ENCODE measurements at places on chromosomes 5 and 9.

GRCh38 chr9:68738358-68738757, 33.3 kb downstream of the PIP5K1B start:
- DNase-seq: no peak

GRCh38 chr9:135949501-135950134, 11.6 kb downstream of the UBAC1 start:
- no peak for DNase-seq

DNA sequence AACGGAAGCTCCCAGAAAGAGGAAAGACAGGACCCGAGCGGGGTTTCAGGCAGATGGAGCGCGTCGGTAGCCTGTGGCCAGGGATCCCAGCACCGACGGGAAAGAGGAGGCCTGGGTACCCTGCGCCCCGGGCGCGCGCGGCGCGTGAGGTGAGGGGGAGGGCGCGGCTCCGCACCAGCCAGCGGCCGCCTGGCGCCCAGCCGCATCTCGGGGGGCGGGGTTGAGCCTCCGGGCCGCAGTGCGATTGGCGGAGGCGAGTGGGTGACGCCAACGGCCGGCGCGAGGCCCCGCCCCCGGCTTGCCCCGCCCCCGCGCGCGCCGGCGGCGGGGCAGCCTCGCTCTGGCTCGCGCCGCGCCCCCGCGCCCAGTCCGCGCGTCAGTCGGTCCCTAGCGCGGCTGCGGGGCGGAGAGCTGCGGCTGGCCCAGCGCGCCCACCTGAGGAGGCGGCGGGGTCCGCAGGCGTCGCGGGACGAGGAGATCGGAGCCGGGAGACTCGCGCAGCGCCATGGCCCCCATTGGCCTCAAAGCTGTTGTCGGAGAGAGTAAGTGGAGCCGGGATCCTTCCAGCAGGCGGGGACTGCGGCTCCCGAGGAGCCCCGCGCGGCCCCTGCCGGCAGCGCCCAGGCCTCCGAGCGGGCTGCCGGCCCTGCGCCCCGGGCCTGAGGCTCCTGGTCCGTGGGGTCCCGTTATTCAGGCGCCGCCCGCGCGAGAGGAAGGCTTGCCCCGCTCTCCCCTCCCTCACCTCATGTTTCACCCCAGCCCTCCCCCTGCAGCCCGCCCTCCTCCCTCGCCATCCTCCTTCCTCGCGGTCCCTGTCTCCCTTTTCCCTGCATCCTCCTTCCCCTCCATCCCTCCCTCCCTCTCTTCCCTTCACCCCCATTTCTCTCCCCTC, at the start of gene STXBP1:
TSS of gene STXBP1 (plus strand) at position 379 of the 892 bp plus-strand sequence. CDS start at position 506, 127 bp downstream.
- DNase-seq: peak; percentile 92

DNA sequence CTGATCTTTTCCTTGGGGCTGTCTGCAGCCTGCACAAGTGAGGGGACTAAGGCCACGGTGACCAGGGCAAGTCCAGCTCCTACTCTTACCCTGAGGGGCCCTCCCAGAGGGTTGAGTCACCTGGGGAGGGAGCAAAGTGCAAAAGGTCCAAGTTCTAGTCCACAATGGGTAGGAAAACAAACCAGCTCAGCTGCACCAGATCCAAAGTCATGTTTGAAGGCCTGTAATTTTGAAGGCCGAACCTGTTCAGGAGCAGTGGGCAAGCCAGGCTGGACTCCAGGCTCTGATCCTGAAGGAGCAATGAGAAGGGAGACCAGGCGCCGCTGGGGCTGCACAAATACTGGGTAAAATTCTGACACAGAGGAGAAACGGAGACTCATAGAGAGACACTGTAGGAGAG, 15.8 kb upstream of the TCF7 start:
- DNase-seq: no peak

DNA sequence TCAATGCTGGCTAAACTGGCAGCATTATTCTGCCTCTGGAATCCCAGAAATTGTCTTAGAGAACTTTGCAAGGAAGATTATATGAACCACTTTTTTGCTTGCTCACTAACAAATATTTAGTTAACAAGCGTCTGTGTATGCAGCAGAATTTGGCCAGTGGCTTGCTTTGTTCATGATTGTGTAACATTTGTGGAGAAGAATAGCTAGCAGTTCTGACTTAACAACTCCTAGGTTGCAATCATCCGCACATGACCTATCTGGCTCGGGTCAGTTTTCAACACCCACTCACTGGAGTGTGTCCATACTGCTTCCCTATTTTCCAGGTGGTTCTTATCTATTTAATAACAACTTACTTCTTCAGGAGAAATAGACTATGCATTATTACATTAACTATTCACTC, 98.5 kb downstream of the SNX18 start:
- no peak for DNase-seq

DNA sequence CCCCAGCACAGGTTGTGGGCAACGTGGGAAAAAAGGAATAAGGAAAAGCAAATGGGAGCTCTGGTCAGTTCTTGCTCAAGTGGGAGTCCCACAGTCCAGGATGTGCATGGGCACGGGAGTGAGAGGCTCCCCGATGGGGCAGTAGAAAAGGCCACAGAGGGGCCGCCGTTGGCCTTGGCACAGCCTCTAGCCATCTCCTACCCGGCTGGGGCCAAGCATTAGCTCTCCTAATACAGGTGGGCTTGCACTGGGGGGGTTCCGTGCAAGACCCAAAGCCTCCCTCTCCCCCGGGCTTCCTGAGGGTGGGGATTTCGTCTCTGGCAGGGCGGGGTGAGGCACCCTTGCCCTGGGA, 212.2 kb upstream of the MVB12B start:
- no peak for DNase-seq

DNA sequence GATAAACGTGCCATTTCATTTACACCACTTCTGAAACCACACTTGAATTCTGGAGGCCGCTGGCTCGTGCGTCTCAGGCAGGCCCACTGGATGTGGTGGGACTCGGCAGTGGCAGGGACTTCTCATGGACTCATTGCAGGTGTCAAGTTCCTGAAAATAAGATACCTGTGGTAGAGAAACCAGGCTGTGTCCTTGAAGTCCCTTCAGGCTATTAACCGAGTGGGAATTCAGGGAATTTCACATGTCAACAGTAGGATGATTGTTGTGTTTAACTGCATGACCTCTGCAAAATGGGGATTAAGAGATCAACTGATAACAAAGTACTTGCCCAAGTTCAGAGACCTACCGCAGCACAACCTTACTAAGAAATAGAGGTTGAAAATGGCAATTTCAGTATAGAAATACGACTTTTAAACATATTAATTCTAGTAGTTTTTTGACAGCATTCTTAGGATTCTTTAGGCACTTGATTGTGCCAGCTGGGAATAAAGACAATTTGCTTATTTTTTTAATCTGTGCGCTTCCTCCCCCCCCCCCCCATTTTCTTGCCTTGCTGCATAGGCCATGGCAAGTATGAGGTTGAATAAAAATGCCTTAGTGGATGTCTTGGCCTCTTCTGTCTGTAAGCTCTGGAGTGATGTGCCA, 26.8 kb downstream of the TRIP13 start:
- no peak for DNase-seq

- peak; percentile 33 for DNase-seq
Measured at GRCh38 chr5:134489227-134489944, 36.1 kb upstream of the JADE2 start.

DNA sequence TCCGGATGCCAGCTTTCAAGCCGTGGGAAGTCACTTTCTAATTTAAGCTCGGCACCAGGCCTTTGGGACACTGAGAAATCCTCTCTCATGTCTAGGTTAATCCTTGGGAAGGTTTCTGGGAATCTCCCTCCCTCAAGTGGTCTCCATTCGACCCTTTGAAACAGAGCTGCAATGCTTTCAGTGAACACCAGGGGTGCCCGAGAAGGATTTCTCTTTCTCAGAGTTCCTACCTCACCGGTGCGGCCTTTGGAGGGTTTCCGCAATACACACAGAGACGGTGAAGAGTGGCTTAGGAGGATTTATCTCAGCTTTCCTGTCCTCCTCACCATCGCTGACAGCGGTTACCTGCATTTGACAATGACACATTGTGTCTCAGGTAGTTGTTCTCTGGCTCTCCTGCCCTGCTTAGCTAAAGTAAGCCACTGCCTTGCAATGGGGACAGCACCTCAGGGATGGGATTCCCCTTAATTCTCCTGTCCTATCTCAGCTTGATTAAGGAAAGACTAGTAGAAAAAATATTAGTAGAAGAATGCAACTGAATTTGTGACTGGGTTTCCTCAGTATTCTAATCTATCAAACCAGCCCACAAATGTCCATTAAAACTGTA, 180.6 kb downstream of the GABRG2 start:
- no peak for DNase-seq

DNA sequence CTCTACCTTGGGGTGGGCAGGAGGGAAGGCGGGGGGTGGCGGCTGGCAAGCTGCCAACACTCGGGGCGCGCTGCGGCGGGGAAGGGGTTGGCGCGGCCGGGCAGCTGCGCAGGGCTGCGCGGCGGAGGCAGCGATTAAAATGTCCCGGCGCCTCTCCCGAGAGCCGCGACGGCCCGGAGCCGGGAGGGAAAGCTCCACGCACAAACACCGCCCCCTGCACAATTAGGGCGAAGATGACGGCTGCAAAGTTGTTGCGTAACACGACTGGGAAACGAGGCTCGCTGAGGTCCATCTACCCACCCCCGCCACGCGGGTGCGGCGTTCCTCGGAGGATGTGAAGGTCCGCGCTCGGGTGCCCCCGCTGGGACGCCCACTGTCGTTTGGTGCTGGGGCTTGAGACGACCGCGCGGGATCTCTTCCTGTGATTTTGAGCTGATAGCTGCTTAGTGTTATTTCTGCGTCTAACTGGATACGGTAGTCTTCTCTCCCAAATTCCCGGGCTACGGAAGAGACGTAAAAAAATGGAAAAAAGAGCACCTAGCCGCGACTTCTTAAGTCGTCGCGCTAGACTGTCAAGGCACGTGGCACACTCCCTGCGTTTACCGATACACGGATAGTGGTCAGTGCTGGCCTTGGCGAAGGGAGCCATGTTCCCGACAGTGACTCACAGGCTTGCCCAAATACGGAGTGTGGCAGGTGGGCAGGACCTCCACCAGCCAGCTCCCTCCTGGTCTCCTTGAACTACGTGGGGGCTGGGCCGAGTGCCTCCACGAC, 958 bp upstream of the NFIL3 start:
- no peak for DNase-seq

DNA sequence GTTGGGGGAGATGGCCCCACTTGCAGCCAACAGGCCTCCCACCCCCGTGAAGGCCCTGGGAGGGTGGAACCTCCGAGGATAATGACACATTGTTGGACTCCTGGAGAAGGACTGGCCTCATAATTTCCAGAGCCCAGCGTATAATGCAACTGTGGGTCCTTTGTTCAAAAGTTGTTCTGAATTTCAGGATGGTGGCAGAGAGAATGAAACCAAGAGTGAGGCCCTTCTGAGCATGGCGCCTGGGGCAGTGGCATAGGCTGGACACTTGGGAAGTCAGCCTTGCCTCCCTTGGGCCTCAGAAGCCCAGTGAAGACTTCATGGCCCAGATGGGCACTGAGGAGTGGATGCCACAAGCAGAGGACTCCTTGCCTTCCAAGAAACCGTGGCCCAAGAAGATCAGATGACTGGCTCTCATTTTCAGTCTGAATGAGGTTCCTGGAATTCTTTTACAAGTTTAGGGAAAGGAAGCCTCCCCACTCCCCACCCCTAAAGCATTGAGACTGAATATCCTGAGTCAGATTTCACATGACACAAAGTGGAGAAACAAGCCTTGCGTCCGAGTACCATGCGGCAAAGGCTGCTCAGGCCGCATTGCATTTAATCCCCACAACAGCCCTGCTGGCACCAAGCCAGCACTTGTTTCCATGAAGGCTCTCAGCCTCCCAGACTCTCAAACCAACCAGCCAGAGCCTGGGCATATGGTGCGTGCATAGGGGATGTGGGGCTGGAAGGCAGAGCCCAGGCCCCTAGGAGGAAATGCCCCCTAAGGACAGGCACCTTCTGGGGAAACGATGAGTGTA, 96.7 kb upstream of the SMIM23 start:
- DNase-seq: no peak

- DNase-seq: no peak
Measured at GRCh38 chr9:5920860-5921328, 30.2 kb downstream of the MLANA start.

DNA sequence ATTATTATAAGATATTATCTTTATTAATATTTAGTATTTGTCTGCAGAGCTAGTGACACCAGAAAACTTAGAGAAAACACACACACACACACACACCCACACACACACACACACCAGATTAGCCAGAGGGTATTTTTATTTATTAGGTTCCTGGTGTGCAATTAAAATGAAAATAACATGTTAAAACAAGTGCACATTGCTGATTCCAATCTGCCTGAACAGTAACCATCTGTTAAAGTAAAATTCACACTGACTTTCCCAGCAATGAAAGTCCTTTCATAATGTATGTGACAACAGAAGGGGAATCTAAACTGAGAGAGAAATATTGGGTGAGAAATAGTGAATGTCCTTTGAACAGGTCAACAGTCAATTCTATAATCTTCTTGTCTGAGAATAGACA, 2323.5 kb upstream of the ACO1 start:
- DNase-seq: no peak

DNA sequence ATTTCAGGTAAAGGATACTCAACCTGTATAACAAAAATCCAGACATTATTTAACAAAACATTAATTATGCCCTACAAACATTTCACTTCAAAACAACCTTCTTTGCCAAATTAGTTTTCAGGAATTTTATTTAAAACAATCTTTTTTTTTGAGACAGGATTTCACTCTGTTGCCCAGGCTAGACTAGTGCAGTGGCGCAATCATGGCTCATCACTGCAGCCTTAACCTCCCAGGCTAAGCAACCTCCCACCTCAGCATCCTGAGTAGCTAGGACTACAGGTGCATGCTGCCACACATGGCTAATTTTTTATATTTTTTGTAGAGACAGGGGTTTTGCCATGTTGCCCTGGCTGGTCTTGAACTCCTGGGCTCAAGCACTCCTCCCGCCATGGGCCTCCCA, 3.9 kb downstream of the FNIP1 start:
- no peak for DNase-seq

GRCh38 chr5:89991592-89991991, 418.0 kb downstream of the CETN3 start:
- no peak for DNase-seq

DNA sequence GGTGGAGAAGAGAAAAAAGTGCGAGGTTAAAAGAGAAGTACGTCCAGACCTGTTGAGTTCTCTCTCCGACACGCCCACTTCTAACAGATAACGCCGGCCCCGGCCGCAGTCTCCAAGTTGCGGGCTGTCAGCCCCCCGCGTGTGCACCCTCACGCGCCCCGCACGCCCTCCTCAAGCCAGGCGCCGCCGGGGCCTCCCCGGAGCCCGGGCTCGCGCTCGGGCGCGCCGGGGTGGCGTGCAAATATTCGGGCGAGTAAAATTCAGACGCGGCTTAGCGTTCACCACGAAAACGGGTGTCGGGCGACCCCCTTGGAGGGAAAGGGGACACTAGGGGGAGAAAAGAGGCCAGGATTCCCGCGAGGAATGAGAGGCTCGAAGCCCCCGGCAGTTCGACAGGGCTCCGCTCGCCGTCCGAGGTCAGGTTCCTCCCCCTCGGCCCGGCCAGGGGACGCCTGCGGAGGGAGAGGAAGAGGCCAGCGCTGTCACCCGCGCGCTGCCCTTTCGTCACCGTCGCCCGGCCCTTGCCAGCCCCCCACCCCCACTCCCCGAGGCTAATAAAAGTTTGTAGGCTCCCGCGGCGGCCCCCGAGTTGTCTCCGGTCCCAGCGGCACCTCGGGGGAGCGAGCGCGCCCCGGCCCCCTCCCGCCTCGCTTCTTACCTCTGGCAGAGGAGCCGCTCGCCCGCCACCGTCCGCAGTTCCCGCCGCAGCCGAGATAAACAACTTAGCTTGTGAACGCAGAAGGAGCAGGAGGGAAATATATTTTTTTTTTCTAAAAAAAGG, 743 bp downstream of the NR3C1 start:
- DNase-seq: peak; percentile 86

GRCh38 chr9:35771075-35771433, 17.0 kb upstream of the MSMP start:
- no peak for DNase-seq
